ENCODE measurements at places on chromosomes 16 and 17.

GRCh38 chr16:73161977-73162376 is 114.0 kb upstream of the ZFHX3 start:
- no peak for DNase-seq

DNA sequence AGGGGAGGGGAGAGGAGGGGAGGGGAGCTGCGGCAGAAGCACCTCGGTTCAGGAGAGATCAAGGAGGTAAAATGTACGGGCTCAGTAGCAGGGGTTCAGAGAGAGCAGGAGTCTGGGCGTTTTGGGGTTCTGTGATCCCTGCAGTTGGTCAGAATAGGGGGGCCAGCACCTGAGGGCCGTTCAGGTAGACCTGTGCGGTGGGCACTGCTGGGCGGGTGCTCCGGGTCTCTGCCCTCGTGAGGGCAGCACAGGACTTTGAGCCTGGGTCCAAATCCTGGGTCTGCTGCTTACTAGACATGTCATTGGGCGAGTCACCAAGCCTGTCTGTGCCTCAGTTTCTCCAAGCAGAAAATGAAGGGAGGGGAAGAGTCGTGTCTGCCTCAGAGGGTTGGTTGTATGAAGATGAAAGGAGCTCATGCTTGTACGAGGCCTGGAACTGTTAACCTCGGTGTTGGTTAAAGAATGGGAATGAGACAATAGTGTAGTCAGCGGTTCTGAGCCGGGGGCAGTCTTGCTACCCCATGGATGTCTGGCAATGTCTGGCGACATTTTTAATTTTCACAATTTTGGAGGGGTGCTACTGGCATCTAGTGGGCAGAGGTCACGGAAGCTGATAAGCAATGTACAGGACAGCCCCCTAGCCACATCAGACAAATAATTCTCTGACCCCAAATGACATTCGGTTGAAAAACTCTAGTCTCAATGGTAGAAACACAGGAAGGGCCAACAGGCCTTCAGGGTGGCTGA is 35.4 kb downstream of the OR1D5 start:
- DNase-seq = no peak

DNA sequence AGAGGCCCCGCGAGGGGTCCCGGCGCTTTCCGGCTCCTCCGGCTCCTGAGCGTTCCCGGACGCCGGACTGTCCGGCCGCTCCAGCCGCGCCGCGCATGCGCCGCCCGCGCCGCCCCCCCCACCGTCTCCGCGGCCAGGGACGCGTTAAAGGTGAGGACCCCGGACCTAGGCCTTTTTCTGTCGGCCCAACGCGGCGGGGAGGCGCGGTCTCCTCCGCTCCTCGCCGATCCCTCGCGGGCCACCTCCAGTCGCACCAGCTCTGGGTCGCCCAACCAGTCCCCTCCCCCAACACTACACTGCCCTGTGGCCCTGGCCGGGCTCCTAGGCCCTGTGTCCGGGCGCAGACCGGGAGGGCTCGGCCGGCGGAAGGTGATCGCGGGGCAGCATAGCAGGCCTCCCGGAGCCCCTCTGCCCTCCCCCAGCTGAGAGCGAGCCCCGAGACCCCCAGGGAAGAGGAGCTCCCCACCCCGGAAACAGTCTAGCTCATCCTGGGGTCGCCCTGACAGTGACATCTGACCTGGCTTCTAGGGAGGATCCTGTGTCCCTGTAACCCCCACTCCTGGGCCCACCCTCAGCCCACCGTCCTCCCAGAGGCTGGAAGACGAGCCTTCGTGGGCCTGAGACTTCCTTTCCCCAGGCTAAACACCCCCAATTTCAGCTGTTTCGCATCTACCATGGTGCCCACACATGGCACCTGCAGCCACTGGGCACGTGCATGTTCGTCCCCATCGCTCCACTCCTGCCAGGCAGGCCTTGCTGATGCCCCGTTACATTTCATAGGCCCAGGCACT is 14.7 kb upstream of the BCAR1 start:
- peak; percentile 47 for DNase-seq

- no peak for DNase-seq
These were observed 51.1 kb upstream of the CACNG5 start for GRCh38 chr17:66783656-66784381.

DNA sequence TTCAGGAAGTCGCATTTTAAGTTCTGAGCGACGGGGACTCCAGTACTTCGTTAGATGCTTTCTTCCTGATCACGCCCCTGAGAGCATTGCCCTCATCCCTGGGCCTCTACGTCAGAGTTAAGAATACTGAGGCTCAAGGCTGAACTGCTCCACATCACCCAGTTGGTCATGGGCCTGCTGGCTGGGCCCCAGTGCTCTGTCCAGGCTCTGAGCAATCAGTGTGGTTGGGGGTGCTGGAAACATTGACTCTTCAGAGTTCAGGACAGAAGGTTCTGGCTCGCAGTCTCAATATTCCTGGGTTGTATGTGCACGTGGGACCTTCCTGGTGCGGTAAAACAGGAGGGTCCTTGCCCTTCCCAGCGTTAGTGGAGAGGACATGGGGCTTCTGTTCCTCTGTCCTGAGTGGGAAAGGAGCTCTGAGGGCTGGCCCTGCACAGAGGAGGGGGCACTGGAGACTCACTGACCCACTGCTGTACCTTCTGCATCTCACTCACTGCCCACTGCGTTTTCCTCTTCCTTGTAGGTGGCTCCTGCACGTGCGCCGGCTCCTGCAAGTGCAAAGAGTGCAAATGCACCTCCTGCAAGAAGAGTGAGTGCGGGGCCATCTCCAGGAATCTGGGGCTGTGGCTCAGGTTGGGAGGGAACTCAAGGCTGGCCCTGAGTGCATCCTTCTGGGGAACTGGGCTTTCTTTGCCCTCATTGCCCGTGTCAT is 518 bp downstream of the MT1E start:
- DNase-seq = peak; percentile 74

GRCh38 chr16:49120631-49121030 is 161.0 kb downstream of the CBLN1 start:
- DNase-seq = no peak

DNA sequence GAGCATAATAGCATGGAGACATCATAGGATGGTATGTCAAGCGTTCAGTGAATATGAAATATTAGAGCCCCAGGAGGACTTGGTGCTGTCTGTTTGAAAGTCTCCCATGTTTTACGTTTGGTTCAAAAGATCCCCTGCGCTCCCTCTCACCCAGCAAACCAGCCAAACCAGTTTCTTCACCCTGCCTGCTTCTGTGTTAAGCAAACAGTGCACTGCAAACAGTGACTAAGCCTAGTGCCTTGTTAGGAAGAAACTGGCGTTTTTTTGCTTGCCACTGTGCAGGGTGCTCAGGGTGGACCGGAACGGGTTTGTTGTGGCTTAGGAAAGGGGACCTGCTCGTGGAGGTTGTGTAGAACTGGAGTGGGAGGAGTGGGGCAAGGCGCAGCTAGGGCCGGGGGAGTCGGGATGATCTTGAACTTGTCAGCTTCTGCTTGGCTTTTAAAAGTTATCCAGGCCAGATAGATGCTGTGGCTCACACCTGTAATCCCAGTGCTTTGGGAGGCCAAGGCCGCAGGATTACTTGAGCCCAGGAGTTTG is 7.7 kb downstream of the CDH1 start:
- DNase-seq = peak; percentile 10

GRCh38 chr17:76004750-76005262 is 4.2 kb downstream of the CDK3 start:
- no peak for DNase-seq

DNA sequence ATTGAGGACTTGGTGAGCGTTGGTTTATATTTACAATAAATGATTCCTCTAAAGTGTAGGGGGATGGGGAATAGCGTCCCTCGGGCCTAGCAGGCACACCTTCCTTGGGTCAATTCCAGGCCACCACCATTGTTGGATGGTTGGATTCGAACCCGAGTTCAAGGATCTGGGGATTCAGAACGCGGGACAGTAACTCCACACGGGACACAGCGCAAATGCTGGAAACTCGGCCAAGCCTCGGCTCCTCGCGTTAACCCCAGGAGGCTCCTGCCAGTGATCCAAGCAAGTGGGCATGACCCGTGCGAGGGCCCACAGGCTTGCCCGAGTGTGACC is 613 bp downstream of the B9D1 start:
- no peak for DNase-seq

- DNase-seq = no peak
These were observed 17.1 kb downstream of the CUEDC1 start for GRCh38 chr17:57938061-57938502.

- DNase-seq = peak; percentile 77
These were observed 31.5 kb downstream of the CDK5RAP3 start for GRCh38 chr17:48002266-48002915.

GRCh38 chr16:23368469-23368868 is 66.4 kb downstream of the SCNN1B start:
- DNase-seq = no peak

DNA sequence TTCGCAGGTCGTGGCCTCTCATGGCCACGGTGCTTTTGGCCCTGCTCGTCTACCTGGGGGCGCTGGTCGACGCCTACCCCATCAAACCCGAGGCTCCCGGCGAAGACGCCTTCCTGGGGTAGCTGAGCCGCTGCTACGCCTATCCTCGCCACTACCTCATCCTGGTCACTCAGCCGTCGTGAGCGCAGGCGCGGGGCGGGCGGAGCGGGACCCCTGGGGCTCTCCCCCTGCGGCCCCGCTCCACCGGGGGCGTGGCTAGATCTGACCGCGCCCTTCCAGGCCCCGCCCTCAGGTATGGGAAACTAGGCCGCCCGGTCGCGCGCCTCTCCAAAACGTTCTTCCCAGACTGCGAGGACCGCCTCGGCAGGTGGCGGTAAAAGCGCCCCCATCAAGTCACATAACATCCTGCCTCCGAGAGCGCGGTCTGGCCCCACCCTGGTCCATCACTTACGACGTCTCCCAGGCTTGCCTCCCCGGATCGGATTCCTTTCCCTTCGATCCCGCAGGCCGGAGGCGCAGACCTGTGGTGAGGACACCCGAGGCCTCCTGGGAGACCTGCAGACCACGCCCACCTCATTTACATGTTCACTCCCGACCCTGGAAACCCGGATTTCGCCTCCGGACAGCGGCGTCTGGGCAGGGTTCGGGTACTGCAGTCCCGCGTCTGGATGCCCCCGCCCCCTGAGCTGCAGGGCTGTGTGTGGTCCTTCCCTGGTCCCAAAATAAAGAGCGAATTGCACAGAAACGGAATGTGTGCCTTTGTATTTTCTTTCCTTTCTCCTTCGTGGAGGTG is 91.5 kb upstream of the TMEM97 start:
- DNase-seq = no peak

Measured in AG10803 (cell line).